T-cell (primary cell): ENCODE measurements at places on chromosomes 6 and 20. TPM values are rescaled to one million over a fixed set of nuclear protein-coding genes. Genes with fewer than 3 reads are reported as not detected.

The PEX3 gene
- 19.9 TPM for total RNA-seq

The FOXF2 gene
- not detected for total RNA-seq

The KCNK17 gene
- total RNA-seq = 0.38 TPM

The CFAP61 gene
- total RNA-seq = not detected

The ADNP gene
- 66.8 TPM for total RNA-seq

The FAM217A gene
- not detected for total RNA-seq

The CDSN gene
- not detected for total RNA-seq

The ZC2HC1B gene
- total RNA-seq = not detected

The TNNC2 gene
- total RNA-seq = 0.49 TPM

The E2F1 gene
- total RNA-seq = 1.8 TPM

- H3K36me3 ChIP-seq = no peaks in the 10 kb centered on the region
- DNase-seq = no peak
- H3K27ac ChIP-seq = no peak overlapping the region
- no peaks in the 10 kb centered on the region for H3K4me1 ChIP-seq
- no peaks in the 10 kb centered on the region for H3K27me3 ChIP-seq
Observed at GRCh38 chr6:140462453-140463311, 1088.2 kb upstream of the CITED2 start.

DNA sequence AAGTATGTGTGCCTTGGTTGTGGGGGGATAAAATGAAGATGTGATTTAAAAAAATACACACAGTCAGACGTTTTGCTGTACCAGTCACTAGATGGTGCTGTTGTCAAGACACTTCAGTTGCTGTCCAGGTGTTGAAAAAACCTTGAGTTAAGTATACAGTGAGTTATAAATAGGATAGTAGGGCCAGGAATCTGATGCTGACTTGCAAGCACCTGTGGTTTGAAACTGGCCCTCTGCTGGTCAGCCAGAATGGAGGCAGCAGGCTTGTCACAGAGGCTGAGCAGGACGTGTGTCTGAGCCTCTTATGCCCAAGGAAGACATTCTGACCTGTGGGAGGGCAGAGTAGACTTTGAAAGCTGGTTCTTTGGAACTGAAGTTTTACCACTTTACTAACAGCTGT is 27.8 kb downstream of the RNF8 start:
- peak; percentile 9 for DNase-seq
- no peaks in the 10 kb centered on the region for H3K4me1 ChIP-seq
- H3K36me3 ChIP-seq = peaks cover 55% of the 10 kb centered on the region
- H3K4me3 ChIP-seq = no peak overlapping the region
- no peak overlapping the region for H3K27ac ChIP-seq
- no peaks in the 10 kb centered on the region for H3K27me3 ChIP-seq

DNA sequence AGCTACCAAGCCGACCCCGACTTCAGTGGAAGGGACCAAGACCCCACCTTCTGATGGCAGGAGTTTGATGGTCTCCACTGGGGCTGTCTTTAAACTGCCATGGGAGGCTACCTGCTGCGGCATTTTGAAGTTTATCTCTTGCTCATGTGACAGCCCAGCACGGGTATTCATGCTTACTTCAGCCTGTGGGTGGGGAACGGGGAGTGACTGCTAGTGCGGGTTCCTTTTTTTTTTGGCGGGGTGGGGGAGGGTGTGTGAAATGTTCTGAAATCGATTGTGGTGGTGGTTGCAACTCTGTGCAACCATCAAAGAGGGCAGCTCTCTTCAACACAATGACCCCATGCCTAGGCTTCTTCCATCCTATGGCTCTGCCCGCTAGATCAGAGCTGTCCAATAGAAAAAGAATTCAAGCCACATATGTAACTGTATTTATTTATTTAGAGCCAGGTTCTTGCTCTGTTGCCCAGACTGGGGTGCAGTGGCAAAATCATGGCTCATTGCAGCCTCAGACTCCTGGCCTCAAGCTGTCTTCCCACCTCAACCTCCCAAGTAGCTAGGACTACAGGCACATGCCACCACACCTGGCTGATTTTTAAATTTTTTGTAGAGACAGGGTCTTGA is 53.7 kb downstream of the PPP1R16B start:
- no peak overlapping the region for H3K4me3 ChIP-seq
- peak; percentile 27 for DNase-seq

GRCh38 chr6:139990026-139990686 is 615.7 kb upstream of the CITED2 start:
- no peak overlapping the region for H3K4me3 ChIP-seq
- no peak for DNase-seq
- no peaks in the 10 kb centered on the region for H3K4me1 ChIP-seq
- no peak overlapping the region for H3K27ac ChIP-seq

DNA sequence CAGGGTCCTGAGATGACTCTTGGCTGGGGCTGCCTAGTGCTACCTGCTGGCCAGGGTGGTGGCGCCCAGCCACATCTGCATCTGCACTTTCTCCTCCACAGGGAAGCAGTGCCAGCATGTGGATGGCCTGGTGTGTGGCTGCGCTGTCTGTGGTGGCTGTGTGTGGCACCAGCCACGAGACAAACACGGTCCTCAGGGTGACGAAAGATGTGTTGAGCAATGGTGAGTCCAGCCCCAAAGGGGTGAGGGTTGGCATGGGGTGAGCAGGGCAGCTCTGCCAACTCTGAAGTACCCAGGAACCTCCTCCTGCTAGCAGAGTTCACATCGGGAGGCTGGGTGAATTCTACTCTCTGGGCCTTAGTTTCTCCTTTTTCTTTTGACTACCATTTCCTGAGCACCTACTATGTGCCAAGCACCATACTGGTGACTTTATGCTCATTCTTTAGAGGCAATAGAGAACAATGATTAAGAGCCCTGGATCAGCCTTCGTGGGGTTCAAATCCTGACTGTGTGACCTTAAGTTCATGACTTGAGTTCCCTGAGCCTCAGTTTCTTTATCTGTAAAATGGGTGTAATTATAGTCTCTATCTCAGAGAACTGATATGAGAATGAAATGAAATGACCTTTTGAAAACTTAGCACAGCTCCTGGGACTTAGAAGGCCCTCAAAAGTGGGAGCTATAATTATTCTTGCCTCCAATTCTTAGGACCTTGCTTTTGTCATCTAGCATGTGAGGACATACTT is 2.1 kb downstream of the BPIFB4 start:
- H3K27ac ChIP-seq = no peak overlapping the region
- H3K4me1 ChIP-seq = no peaks in the 10 kb centered on the region
- DNase-seq = no peak
- no peak overlapping the region for H3K4me3 ChIP-seq

GRCh38 chr6:87763901-87764300 is 61.9 kb upstream of the AKIRIN2 start:
- no peak for DNase-seq
- no peak overlapping the region for H3K27ac ChIP-seq
- H3K27me3 ChIP-seq = no peaks in the 10 kb centered on the region
- H3K4me3 ChIP-seq = no peak overlapping the region
- H3K36me3 ChIP-seq = no peaks in the 10 kb centered on the region
- H3K4me1 ChIP-seq = no peaks in the 10 kb centered on the region

DNA sequence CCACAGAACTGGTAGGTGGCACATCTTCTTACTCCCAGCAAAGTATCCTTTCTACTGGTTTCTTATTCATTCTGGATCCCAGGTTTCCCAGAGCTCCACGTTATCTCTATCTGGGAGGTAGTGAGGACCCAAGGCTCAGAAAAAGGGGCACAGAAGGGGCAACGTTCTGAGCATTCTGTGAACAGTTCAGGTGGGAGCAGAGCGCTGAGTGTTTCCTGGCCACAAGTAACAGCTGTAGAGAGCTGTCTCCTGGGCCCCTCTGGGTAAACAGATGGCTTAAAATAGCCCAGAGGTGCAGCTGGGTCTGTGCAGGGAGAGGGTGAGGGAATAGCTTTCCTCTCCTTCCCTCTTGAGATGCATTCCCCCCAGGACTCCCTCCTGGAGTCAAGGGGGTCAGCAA is 2.1 kb downstream of the APOBEC2 start:
- DNase-seq = no peak
- H3K4me1 ChIP-seq = peaks cover 10% of the 10 kb centered on the region
- H3K27me3 ChIP-seq = no peaks in the 10 kb centered on the region
- H3K27ac ChIP-seq = no peak overlapping the region
- no peaks in the 10 kb centered on the region for H3K36me3 ChIP-seq

- H3K27me3 ChIP-seq = no peaks in the 10 kb centered on the region
- peak; percentile 64 for DNase-seq
- peak overlapping the region; percentile 19 for H3K27ac ChIP-seq
- no peaks in the 10 kb centered on the region for H3K36me3 ChIP-seq
- H3K4me3 ChIP-seq = peak overlapping the region; percentile 62
Observed at GRCh38 chr6:53794137-53794719, 577 bp upstream of the LRRC1 start.

- H3K27me3 ChIP-seq = no peaks in the 10 kb centered on the region
- H3K27ac ChIP-seq = no peak overlapping the region
- no peaks in the 10 kb centered on the region for H3K36me3 ChIP-seq
- peaks cover 6% of the 10 kb centered on the region for H3K4me1 ChIP-seq
- no peak for DNase-seq
- no peak overlapping the region for H3K4me3 ChIP-seq
Observed at GRCh38 chr20:51303731-51304670, 238.5 kb downstream of the NFATC2 start.

DNA sequence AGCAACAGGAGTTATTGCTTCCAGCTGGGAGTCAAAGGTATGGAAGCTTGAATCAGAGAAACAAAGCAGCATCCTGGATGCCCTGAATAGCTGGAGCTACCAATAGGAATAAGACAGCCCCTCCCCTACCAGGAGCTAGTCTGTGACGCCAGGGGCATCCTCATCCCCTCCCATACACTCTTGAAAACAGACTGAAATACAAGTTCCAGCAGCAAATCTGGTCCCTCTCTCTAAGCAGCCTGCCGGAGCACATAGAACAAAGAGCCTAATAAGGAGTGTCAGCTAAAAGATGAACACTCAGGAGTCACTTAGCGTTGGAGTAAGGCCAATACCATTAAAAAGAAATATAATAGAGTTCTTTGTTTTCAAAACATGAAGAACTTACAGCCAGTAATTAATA is 25.6 kb downstream of the FILIP1 start:
- no peak overlapping the region for H3K4me3 ChIP-seq
- H3K27me3 ChIP-seq = no peaks in the 10 kb centered on the region
- no peak for DNase-seq
